ENCODE measurements at places on chromosomes 12 and 14. TPM values are rescaled to one million over a fixed set of nuclear protein-coding genes. Genes with fewer than 3 reads are reported as not detected.
A peak's percentile ranks its signal among the peaks of the same experiment; 100 is the strongest.

RFC5 gene
- total RNA-seq = 66.2 TPM

BMP4 gene
- total RNA-seq = 56.4 TPM

ACAD10 gene
- total RNA-seq = 15.2 TPM

DNA sequence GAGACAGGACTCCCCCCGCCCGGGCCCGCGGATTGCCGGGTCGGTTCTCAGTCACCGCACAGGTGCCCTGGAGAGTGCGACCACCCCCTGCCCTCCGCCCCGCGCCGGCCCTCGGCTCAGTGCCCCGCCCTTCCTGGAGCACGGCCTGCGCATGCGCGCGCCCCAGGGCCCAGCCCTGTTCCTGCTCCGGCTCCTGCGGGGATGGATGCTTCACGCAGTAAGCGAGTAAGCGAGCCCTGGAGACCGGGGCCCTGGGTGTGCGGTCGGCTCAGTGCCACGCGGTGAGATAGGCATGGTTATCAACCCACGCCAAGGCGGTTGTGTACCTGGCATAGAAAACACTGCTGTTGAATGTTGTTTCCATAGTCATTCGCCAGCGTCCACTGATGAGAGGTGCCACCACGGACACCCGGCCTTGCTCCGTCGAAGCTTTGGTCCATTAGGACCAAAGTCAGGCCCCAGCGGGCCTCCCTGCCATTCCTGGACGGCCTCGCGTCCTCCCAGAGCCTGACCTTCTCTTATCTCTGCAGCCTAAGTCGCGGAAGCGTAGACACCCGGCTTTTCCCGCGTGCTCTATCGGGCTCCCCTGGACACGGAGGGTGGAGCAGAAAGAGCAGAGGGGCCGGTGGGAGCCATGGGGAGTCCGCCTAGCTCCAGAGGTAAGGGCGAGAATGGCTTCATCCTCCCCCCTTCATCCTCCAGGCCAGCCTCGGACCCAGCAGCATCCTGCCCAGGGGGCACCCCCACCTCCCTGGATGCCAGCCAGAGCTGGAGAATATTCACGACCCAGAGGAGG, 90.6 kb downstream of the PAPOLA start:
- peak; percentile 10 for DNase-seq
- peaks cover 12% of the 10 kb centered on the region for H3K4me1 ChIP-seq
- peaks cover 28% of the 10 kb centered on the region for H3K27me3 ChIP-seq
- peak overlapping the region; percentile 64 for H3K4me3 ChIP-seq
- no peaks in the 10 kb centered on the region for H3K36me3 ChIP-seq
- no peak overlapping the region for H3K27ac ChIP-seq

DNA sequence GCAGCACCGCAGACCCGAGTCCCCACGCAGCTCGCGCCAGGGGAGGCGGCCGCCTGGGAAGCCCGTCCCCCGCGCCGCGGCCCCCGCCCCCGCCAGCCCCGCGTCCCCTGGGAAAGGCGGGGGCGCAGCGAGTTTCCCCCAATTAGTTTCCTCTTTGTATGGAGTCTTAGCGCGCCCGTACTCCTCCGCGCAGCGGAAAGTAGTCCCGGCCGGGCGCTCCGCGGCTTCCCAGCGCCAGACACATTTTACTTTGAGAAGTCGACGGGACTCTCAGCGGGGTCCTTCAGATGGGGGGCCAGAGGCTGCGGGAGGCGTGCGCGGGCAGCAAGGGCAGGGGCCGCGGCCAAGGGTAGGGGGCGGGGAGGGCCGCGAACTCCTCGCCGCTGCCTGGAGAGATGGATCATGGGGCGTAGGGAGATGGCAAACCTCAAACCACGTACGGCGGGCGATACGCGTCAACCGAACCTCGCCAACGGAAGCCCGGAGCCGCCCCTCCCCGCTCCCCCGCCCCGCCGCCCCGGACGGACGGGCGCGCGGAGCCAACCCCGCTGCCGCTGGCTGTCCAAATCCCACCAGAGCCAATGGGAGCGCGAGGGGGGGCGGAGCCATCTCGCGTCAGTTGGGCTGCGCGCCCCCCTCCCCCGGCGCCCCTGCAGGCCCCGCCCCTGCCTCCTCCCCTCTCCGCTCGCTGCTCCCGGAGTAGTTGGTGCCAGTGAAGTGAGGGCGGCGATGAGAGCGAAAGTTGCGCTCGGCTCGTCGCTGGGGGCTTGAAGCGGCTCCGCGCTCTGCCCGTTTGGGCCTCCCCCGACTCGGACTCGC, at the start of gene RCOR1:
TSS of gene RCOR1 (plus strand) at position 706 of the 819 bp plus-strand sequence. CDS start 238 bp downstream, outside the sequence.
- no peaks in the 10 kb centered on the region for H3K27me3 ChIP-seq
- peak within 1 kb of the TSS; percentile 99 for H3K27ac ChIP-seq
- H3K36me3 ChIP-seq = no peaks in the 10 kb centered on the region
- H3K4me1 ChIP-seq = peaks cover 48% of the 10 kb centered on the region
- DNase-seq = peak; percentile 89
- peak within 1 kb of the TSS; percentile 94 for H3K4me3 ChIP-seq
